ENCODE measurements at places on chromosomes 11 and 22. TPM values are rescaled to one million over a fixed set of nuclear protein-coding genes. Genes with fewer than 3 reads are reported as not detected.

DNA sequence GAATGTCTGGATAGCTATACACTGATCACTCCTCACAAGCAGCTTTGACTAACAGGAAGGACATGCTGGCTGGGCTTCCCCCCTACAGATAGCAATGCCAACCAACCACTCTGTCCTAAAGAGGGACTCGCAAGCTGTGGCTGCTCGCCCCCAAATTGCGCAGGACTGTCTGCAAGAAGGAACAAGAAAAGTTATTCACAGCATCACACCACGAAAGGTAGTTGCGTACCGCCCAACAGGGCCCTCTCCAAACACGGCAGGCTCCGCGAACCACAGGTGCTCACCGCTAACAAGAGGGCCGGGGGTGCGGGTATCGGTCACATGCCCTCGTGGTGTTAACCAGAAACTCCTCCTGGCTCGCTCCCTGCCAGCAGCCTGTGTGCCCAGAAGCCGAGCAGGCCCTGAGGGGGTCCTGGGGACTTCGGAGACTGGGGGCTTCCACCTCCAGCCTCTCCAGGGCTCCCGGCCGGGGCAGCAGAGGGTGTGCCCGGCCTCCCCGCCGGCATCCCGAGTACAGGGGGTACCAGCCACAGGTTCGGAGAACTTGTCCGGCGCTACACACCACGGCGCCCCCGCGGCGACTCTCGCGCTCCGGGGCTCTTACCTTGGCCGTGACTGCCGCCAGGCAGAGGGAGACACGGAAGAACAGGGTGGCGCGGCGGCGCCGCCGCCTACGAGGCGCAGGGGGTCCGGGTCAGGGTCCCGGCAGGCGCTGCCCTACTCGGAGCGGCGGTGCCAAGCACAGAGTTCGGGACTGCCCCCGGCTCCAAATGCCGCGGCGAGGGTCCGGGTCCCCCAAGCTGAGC lies 682 bp downstream of the LARGE1 start:
- DNase-seq = no peak

- no peak for DNase-seq
These were observed 18.6 kb upstream of the APLP2 start for GRCh38 chr11:130051082-130051481.

- DNase-seq = no peak
These were observed 124.0 kb downstream of the ME3 start for GRCh38 chr11:86548271-86548917.

DNA sequence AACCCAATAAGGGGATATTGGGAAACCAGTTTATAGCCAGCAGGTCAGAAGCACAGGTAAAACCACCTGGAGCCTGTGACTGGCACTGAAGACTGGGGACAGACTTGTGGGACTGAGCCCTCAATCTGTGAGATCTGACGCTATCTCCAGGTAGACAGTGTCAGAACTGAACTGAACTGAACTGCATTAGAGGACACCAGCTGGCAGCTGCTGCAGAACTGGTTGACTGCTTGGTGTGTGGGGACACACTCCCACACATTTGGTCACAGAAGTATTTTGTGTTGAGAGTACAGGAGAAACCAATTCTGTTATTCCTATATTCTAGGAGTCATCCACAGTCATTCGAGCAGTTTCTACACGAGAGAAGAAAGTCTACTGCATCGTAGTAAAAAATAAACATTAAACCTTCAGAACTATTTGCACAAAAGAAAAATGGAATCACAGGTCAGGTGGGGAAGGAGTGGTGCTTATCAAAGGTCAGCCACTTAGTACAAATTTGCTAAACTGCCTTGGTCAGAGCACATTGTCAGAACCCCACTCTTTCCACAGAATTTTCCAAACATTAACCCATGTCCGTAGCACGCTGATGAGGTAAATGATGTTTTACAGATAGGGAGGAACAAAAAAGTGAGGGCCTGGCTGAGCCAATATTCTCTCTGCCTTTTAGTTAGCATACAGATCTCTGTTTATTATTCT lies 77.2 kb downstream of the SIK3 start:
- DNase-seq = no peak

DNA sequence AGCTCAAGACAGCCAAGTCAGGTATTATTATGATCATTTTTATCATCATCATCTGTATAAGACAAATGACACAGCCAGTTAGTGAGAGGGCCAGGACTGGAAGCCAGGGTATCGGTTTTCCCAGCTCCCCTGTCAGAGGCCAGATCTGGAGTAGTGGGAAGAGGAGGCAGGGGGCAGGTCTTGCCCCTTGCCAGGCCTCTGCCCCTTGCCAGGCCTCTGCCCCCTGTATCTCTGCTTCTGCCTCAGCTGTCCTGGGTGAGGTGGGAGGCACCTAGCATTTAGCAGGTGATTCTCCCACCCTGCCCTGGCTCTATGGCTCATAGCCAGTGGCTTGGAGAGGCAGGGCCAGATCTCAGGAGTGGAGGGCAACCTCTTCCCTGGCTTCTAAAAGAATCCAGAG lies 67.3 kb downstream of the PRDM11 start:
- DNase-seq = no peak

DNA sequence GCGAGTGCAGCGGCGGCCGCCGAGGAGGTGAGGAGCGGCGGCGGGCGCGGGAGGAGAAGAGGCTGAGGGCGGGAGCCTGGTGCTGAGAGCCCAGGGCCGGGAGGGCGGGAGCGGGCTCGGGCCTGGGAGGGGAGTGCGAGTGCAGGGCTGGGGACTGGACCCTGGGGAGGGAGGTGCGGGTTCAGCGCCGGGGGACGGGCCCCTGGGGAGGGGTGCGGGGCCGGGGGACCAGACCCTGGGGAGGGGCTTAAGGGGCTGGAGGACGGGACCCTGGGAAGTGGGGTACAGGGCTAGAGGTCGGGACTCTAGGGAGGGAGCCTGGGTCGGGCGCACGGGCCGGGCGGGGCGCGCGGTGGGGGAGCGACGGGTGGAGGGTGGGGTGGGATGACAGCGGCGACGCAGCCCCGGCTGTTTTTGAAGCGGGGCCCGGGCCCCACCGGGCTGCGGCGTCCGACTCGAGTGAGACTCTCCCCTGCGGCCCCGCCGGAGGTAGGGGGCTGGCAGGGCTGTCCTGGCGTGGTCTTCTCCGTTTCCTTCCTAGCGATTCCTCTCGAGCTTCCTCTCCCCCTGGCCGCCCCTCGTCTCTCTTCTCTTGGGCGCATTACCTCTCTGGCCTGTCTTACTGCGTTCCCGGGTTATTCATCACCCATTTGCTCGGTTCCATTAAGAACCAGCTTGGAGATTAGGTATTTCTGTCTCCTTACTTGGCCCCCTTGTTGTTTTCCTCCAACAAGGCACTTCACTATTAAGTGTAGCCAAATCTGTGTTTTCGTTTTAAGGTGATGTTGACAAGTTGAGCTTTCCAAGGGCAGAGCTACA lies 754 bp downstream of the NUP50 start:
- DNase-seq = peak; percentile 62

DNA sequence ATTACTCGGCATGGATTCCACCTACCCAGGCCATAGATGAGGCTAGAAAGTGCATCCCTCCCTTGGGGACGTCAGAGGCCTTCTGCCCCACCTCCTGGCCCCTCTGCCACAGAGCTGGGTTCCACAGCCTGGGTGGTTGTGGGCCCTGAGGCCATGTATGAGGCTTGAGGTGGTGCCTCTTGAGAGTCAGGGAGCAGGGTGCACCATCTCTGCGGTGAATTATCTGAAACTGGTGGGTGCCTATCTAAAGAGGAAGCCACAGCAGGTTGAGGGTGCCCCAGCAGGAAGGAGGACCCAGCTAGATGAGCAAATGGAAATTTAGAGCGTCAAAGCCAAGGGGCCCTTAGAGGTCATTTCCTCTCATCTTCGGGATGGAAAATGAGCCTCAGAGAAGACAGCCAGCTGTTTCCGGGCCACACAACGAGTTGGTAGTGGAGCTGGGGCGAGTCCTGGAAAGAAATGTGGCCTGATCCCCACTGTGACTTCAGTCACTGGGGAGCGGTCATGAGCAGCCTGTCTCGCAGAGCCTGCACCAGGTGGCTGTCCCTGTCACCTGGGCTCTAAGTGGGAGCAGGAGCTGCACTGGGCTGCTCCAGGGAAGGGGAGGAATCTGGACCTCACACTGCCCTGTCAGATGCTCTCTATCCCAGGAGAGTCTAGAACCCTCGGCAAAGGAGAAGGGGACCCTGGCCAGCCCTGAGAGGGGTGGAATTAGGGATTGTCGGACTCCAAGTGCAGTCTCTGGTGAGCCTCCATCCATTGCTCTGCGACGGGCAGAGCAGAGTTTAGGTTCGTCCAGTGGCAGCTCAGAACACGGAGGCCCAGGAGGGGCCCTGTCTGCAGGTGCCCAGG lies 7.3 kb downstream of the ADORA2A start:
- no peak for DNase-seq

DNA sequence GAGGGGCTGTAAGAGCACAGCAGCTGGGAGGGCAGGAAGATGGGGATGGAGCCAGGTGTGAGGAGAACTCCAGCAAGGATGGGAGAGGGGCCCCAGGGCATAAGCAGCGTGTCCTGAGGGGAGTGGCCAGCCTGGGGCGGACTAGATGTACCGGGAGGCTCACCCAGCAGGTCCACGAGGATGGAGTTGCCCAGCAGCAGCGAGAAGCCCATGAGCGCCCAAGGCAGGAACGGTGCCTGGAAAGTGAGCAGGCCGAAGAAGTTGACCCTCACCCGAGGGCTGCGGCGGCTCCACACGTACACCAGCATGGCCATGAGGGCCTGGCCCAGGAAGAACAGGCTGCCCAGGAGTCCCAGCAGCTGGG lies 1.3 kb downstream of the DERL3 start:
- DNase-seq = no peak

- DNase-seq = no peak
These were observed 806.3 kb downstream of the BRD1 start for GRCh38 chr22:49021131-49021925.

DNA sequence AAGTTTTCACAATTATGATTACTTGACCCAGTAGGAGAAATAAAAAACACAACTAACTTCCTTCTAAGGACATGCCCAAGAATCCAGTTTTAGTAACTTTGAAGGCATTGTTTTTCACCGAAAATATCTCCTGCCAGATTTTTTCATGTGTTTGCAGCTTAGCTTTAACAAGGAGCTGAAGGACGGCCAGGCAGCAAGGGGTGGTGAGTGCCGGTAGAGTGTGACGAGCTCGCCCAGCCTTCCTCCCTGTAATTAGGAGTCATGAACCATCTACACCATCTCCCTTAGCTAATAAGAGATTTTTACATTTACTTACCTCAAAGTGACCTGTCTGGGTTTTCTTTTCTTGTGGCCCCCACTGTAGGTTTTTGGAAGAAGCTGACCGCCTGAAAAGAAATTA lies 72.0 kb downstream of the BMAL1 start:
- DNase-seq = no peak

DNA sequence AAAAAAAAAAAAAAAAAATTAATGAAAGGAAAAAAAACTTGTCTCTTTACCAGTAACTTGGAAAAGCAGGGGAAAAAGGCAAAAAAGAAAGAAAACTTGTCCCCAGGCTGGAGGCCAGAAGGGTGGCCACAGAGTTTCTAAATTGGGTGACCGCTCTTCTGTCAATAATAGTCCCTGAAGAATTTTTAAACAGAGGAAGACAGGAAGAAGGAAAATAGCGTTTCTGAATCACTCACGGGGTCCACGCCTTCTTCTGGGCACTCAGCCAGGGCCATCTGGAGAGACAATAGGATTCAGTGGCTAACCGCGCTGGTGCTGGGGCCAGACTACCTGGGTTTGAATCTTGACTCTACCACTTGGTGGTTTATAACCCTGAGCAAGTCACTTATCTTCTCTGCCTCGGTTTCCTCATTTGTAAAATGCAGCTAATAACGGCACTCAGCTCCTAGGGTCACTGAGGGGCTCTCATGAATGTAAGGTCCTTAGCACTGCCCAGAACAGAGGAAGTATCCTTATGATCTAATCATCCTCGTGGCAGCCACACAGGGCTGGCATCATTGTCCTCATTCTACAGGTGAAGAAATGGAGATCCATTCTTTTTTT lies 7.0 kb downstream of the C11orf86 start:
- peak; percentile 60 for DNase-seq

DNA sequence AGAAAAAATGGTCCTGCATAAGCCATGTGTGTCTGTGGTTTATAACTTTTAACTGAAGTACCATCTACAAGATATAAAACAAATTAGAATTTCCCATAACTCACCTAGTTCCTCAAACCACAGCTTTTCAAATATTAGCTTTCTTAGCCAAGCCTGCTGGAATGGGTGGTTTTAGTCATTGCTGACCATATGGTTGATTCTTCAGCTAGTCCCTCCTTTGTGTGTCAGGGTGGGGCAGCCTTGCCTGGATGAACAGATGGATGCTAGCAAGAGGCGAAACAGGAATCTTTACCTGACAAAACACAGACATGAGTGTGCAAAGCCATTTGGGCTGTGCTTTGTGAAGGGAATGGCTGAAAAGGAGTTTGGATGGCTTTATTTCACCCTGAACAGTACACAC lies 6.9 kb upstream of the B3GNT6 start:
- DNase-seq = no peak

DNA sequence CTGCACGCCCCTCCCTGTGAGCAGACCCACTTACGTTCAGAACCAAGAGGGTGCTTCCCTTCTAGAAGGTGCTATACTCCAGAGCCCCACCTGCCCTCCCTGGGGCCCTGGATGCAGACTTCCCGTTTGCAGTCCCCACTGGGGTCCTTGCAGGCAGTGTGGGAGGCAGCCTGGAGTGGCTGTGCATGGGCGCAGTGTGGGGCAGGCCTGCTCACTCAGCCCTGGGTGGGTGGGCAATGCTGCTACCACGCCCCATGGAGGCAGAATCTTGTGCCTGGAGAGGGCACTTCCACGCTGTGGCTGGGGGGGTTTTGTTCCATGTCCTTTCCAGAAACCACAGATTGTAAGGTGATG lies 116.2 kb downstream of the KCNQ1OT1 start:
- no peak for DNase-seq

Gene CASP5
- total RNA-seq = not detected

DNA sequence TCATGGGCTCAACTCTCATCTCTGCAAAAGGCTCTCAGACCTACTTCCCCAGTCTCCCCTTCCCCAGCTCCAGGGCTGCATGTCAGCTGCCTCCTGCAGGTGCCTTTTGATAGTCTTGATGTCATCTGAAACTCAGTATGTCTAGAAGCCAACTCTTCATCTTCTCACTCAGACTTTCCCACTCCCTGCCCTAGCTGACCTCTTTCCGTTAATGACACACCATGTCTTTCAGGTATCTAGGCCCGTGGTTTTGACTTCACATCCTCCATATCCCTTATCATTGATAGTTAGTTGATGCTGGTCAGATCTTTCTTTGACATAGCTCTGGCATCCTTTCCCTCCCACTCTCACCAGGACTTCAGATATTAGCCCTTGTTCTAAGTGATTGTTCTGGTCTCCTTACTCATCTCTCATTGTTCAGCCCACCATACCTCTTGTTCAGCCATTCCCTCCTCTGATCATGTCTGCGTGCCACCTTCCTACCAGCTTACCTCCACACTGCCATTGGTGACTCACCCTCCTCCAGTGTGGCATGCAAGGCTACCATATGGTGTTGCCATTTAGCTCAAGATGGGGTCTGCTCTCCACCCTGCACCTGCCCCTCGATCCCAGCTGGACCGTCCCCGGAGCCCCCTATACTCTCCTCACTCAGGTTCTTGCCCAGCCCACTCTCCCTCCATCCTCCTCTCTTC lies 18.4 kb downstream of the TTC12 start:
- no peak for DNase-seq

Gene OR51E2
- total RNA-seq = under 0.01 TPM

Gene OTOG
- under 0.01 TPM for total RNA-seq

Gene ALDH3B1
- total RNA-seq = 0.41 TPM
